Stimulated activated CD4-positive, alpha-beta T cell treated with anti-CD3 and anti-CD28 coated beads, TNF-alpha, amount 100 ng/mL, for 24 hours (primary cell): ENCODE measurements at places on chromosomes 3 and 15.

- no peak for DNase-seq
These were observed 148.5 kb downstream of the IGF1R start for GRCh38 chr15:98796685-98797357.

GRCh38 chr3:187183210-187183862 is 13.9 kb upstream of the RTP1 start:
- DNase-seq, result no peak

GRCh38 chr15:56798639-56799038 is 65.3 kb upstream of the ZNF280D start:
- no peak for DNase-seq

GRCh38 chr3:15753056-15753710 is 44.6 kb downstream of the ANKRD28 start:
- no peak for DNase-seq

- DNase-seq, result no peak
These were observed 35.1 kb upstream of the EIF3J start for GRCh38 chr15:44501768-44502366.

DNA sequence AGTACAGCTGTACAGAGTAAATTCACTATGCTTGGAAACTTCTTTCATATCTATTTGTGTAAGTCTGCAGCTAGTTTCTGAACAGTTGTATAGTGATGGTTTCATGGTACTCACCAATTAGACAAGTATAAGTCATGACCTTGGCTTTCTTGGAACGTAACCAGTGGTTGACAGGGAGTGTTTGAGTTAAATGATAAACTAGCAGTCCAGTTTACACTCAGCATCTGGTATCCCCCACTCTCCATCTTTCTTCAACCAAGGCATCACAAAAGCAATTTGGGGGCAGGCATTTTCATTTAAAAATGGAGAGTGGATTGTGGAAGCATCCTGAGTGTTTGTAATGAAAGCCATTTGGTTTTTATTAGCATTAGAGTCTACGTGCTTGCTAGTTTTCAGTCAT is 26.0 kb downstream of the MME start:
- DNase-seq, result no peak

DNA sequence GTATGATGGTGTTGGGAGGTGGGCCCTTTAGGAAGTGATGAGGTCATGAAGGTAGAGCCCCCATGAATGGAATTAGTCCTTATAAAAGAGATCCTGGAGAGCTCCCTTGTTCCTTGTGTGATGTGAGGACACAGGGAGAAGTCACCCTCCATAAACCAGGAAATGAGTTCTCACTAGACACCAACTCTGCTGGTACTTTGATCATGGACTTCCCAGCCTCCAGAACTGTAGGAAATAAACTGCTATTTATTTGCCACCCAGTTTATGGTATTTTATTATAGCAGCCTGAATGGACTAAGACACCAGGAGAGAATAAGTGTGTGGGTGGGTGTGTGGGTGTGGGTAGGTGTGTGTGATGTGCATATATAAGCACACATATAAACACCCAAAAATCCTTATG is 71.9 kb downstream of the MYH15 start:
- DNase-seq, result no peak

DNA sequence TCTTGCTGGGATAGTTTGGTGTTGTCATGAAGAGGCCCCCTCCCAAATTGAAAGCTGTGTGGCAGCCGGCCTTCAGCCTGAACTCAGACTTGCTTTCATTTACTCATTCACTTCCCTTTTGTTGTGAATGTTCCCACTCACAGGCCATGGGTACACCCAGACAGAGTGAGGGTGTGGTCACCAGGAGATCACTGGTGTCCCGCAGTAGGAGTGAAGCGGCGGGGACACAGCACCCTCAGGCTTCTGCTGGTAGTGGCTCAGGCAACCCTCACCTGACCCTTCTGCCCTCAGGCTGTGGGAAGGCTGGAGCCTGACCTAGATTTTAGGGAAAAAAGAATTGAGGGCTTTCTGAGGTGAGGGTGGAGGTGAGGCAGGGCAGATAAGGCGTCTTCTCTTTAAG is 244.4 kb downstream of the SOX2 start:
- no peak for DNase-seq

GRCh38 chr3:62502315-62503300 is 129.3 kb upstream of the FEZF2 start:
- no peak for DNase-seq

- no peak for DNase-seq
These were observed 43.9 kb downstream of the ERC2 start for GRCh38 chr3:56424336-56424735.
